ENCODE measurements at places on chromosomes 1 and 21. TPM values are rescaled to one million over a fixed set of nuclear protein-coding genes. Genes with fewer than 3 reads are reported as not detected.

DNA sequence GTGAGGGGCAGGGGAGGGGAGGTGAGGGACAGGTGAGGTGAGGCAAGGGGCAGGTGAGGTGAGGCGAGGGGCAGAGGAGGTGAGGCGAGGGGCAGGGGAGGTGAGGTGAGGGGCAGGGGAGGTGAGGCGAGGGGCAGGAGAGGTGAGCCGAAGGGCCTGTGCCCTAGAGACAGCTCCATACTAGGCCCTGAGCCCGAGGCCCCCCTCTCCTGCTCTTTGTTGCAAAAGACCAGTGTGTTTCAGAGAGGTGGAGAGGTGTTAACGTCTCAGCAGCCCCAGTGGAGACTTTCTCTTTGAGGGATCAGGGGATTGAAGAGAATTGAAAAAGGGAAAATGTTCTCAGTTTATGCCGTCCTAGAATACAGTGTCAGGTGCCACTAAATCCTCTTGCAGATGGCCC is 44.2 kb downstream of the EPHB2 start:
- no peak for DNase-seq

GRCh38 chr1:217253985-217254384 is 376.9 kb downstream of the GPATCH2 start:
- DNase-seq: no peak

GRCh38 chr21:19141511-19141910 is 737.9 kb upstream of the TMPRSS15 start:
- DNase-seq: no peak

- no peak for DNase-seq
Observed at GRCh38 chr1:218242171-218242570, 42.9 kb upstream of the RRP15 start.

GRCh38 chr21:32702702-32703101 is 25.1 kb downstream of the SYNJ1 start:
- no peak for DNase-seq

DNA sequence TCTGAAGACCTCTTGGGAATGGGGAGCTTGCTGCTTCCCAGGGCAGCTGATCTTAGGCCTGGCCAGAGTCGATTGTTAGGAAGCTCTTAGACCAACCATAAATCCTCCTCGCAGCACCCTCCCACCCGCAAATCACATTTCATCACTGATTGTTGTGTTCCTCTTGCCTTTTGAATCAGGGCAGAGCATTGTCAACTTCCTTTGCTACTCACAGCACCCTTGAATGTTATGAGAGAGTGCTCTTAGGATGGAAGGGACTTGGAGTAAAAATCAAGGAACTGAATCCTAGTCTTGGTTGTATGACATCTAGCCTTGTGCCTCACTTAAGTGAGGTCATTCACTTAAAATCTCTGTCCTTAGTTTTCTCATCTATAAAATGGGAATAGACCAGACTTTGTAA is 3.0 kb downstream of the VASH2 start:
- DNase-seq: no peak

DNA sequence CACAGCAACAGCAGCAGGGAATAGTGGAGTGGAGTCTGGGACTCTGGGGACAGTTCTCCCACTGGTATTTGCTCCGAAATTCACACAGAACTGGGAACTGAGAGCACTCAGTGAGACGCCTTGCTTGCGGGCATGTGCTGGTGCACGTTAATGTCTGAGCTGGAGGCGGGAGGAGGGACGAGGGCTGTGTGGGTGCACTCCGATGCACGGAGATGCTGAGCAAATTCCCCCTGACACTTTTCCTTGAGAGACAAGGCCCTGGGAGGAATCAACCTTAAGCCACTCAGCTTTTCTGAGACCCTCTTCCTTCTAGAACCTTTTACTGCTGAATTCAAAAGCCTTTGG is 2.8 kb downstream of the RGS8 start:
- DNase-seq: no peak

GRCh38 chr1:55935236-55935635 is 644.1 kb downstream of the PLPP3 start:
- no peak for DNase-seq

DNA sequence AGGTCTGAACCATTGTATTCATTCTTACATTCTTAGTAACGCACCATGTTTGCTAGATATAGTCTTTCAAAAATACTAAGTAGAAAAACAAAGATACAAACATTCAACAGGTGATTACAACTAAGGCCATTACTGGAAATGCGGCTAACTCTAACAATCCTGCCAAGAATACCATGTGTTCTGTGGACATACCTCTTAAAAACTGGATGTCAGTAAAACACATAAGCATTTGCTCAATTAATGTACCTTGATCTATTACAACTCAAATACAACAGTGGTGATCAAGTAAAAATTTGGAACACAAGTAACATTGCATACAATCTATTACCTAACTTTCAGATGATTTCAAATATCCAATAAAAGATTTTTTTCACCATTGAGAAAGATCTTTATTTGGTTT is 15.4 kb downstream of the ANGPTL3 start:
- no peak for DNase-seq

Gene ATG4C
- 7.6 TPM for total RNA-seq

Gene CHODL
- total RNA-seq: 0.57 TPM

Gene RUNX3
- 0.51 TPM for total RNA-seq

Gene RNF186
- total RNA-seq: not detected

Gene SERTAD4
- total RNA-seq: 3.7 TPM

Measured in cardiac septum (tissue), 1 donor.